ENCODE measurements at places on chromosomes 5 and 9. TPM values are rescaled to one million over a fixed set of nuclear protein-coding genes. Genes with fewer than 3 reads are reported as not detected.

The CDKN2A gene
- 32.5 TPM for total RNA-seq

The ELL2 gene
- 302 TPM for total RNA-seq

The NRARP gene
- 0.32 TPM for total RNA-seq

The C5orf58 gene
- total RNA-seq, result not detected

The PCDHGA12 gene
- 15.5 TPM for total RNA-seq

The PKD2L2 gene
- not detected for total RNA-seq

Measured in fibroblast of villous mesenchyme (primary cell).